ENCODE measurements at places on chromosomes 7 and 10.
A peak's percentile ranks its signal among the peaks of the same experiment; 100 is the strongest.

GRCh38 chr10:131928248-131929095 lies 27.7 kb downstream of the PPP2R2D start:
- DNase-seq, result no peak

DNA sequence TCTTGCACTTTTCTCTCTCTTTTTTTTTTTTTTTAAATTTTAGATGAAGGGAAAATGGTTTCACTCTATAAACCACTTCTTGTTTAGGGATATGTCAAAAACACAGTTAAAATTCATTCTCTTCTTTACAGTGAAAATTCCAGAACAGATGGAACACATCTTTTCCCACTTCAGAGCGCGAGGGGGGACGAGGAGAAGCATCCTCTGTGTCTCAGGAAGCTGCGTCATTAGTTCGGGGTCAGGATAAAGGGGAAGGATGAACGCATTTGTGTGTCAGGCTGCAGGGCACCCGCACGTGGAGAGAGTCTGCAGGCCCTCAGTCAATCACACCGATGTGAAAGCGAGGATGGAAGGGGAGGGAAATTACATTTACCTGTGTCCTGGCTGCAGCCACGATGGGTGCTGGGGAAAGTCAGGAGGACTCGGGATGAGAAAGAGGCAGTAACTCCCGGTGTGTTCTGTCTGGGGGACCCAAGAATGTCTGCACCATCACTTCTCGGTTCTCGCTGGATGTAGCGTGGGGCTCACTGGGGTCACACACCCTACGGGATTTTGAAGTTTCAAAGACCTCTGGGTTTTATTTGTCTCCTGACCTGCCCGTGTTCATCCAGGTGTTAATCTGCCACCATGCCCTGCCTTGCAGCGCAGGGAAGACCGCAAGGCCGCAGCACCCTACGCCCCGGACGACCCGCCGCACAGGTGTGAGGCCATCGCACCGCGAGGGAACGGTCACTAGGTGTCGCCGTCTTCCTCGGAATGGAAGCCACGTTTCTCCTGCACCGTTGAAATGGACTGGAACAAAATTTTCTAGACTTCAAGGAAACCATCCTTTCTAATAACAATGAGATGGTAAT lies 66.7 kb upstream of the PITRM1 start:
- DNase-seq, result peak; percentile 80

GRCh38 chr7:46881507-46882127 lies 700.3 kb downstream of the TNS3 start:
- no peak for DNase-seq

- DNase-seq, result no peak
These were observed 134.7 kb upstream of the PPP2R2D start for GRCh38 chr10:131766096-131766495.

DNA sequence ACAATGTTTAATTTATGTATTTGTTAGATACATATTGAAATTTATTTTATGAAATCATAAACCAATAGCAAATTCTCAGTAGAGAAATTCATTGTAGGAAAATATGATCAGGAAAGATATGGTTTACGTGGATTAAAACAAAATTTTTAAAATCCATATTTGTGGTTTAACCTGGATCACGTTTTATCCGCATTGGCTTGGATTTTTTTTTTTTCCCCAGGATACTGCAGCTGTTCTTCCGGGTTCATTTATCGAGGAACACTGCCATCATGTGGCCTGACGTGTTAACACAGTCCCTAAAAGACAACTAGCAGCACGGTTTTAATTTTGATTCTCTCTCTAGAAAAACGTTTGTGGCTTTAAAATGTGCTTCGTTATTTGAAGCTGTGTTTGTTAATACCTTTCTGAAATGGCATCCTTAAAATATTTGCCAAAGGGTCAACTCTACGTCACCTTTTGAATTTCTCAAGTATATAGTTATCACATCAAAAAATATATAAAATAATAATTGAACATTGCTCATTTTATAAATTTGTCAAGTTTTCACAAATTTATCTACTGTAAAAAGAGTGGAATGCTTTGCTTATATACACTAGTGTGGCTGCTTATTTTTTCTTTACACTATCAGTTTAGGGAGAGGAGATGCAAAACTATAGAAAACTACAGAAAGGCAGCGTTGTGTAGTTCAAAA lies 8.7 kb upstream of the ASB4 start:
- DNase-seq, result peak; percentile 82

DNA sequence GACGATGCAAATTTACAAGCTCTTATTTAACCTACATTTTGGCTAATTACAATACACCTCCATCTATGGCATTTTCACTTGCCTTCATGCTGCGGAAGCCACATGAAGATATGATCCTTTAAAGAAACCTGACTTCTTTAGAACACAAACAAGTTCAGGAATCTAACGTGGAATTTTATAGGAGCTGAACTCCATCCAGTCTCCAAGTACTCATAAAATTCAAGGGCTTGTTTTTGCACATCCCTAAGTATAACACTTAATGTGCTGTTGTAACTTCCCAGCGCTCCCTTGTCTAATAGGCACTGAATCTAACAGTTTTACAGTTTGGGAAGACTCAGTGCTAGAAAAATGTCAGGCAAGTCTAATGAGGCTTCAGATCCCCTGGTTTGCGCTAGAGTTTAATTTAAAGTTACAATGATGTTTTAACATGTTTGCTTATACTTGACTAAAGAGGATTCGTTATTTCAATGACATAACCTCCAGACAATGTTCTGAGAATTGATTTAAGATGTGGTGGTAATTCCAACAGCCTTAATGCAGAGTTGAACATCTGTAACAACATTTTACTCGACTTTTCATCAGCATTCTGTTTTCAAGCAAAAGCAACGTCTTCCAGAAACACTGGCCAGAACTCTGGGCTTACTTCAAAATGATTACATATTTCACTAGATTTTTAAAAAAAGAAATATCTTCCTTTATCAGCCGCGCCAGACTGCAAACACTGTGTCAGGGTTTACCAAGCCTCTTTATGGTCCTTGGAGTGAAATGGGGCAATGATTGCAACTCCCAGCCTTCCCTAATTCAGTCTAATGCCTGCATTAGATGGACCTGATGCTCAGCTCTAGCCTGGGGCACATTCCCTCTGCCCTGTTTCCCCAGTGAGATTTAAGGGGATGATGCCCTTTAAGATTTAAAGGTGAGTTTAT lies 664.3 kb downstream of the KCNMA1 start:
- peak; percentile 79 for DNase-seq

- no peak for DNase-seq
These were observed 31.7 kb upstream of the SYPL1 start for GRCh38 chr7:106143711-106144337.

GRCh38 chr7:20696002-20696605 lies 80.6 kb downstream of the ABCB5 start:
- no peak for DNase-seq

DNA sequence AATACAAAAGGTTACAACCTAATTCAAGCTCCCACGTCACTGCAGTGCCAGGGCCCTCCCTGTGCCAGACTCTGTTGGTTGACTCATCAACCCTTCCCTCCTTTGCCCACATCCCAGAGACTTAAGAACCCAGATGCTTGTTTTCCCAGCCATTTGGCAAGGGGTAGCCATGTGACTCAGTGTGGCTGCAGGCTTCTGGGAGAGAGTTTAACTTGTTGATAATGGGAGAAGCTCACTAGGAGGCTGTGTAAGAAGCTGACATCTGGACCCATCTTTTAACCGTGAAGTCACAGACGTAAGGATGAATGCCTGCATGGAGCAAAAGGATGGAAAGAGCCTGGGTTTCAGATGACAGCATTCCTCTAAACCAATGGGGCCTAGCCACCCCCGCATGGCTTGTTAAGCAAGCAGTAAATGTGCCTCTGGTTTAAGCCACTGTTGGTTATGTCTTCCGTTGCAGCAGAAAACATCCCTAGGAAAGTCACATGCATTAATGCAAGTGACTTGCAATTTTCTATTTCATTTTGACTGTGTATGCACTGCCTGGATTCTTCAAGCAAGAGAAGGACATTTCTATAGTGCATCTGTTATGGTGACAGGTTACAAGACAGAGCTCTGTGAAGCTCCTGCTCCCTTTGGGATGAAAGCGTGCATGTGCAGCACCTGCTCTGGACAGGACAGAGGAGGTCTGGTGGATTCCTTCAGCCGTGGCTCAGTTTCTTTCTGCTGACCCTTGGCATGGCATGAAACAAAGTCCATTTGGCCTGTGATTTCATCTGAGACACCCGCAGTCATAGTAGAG lies 57.5 kb upstream of the CREB5 start:
- peak; percentile 95 for DNase-seq

- no peak for DNase-seq
These were observed 4.8 kb downstream of the MNX1 start for GRCh38 chr7:157005456-157006204.

GRCh38 chr7:82428186-82428961 lies 15.2 kb downstream of the CACNA2D1 start:
- peak; percentile 78 for DNase-seq

- no peak for DNase-seq
These were observed 275.0 kb downstream of the PTEN start for GRCh38 chr10:88138319-88138848.

DNA sequence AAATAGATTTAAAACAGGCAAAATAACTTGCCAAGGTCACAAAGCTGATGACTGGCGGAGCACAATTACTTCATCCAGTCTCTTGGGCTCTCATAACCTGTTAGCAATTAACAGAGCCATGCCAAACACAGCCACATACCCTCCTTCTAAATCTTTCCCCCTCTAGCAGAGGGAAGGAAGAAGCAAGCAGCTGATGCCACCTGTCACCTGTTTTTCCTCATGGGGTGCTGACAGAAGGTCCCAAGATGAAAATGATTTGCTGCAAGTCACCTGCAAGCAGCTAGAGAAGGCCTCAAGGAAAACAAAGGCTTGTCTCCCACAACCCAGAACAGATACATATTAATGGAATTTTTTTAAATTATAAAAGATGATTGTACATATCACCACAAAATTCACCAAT lies 117.8 kb downstream of the GFRA1 start:
- no peak for DNase-seq

- DNase-seq, result peak; percentile 64
These were observed 17.5 kb downstream of the ATP6V1F start for GRCh38 chr7:128879939-128880746.

- no peak for DNase-seq
These were observed 188.8 kb downstream of the RAPGEF5 start for GRCh38 chr7:22168129-22168634.

DNA sequence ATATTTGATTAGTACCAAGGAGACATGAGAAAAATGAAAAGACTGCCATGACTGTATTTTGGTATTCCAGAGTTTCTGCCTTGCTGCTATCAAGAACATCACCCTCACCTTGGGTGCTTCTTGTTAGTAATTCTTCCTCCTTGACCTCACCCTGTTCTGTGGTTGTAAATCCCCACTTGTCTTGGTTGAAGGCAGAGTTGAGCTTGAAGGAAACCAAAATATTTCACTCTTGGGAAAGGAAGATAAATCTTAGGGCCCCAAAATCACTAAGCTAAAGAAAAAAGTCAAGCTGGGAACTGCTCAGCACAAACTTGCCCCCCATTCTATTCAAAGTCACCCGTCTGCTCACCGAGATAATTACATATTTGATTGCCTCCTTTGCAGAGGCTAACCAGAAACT lies 20.6 kb upstream of the AKR1C3 start:
- no peak for DNase-seq

- DNase-seq, result no peak
These were observed 41.4 kb downstream of the EBF3 start for GRCh38 chr10:129922598-129923123.

- DNase-seq, result peak; percentile 34
These were observed 52.6 kb upstream of the PCBD1 start for GRCh38 chr10:70940834-70941568.

DNA sequence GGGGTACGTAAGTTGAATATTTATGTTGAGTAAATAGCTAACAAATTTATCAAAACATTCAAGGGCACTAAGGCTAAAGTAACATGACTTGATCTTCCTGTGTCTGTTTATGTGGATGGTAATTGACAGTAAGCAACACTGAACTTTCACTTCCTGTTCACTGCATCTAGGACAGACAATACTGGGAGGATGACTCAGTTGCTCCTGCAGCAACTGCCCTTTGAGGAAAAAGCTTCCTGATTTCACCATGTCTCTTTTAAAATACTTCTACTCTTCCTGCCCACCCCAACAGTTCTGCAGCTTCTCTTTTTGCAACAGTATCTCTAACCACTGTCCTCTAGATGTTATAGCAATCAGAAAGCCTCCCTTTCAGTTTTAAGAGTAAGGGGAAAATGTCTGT lies 76.6 kb upstream of the HGF start:
- DNase-seq, result peak; percentile 32

DNA sequence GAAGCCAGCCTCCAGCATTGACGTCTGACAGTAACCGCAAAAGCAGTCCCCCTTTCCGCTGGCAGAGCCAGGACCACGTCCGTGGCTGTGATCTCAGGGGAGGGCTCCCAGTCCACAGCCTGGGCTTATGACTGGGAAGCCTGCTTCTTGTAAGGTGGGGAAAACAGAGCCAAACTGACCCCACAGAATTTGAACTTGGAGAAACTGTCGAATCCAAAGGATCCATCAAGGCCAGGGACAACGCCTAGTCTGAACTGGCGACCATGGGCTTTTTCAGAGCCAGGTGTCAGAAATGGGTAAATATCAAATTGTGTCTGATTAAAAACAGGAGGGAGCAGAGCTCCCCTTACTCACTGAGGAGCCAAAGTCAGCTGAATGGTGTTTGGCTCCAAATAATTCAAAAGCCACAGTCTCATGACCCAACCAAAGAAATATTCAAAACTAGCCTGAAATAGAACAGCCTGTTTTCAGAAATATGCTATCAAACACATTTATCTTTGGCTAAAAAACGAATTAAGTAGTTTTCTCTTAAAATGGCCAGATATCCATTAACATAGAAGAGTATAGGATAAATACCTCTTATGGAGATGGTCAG lies 751.4 kb upstream of the GALNT17 start:
- DNase-seq, result peak; percentile 72

DNA sequence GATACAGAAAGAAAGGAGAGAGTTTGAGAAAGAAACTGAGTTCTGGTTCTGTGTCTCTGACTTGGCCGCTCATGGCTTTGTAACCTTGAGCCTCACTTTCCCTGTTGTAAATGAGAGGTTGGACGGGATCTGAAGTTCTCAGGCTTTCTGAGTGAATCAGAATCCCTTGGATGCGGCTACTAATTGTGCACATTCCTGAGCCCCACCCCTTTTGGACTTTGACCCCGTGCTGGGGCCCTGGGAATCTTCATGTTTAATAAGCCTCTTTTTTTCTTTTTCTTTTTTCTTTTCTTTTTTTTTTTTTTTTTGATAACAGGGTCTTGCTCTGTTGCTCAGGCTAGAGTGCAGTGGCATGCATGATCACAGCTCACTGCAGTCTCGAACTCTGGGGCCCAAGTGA lies 26.9 kb downstream of the SLC25A28 start:
- DNase-seq, result no peak

DNA sequence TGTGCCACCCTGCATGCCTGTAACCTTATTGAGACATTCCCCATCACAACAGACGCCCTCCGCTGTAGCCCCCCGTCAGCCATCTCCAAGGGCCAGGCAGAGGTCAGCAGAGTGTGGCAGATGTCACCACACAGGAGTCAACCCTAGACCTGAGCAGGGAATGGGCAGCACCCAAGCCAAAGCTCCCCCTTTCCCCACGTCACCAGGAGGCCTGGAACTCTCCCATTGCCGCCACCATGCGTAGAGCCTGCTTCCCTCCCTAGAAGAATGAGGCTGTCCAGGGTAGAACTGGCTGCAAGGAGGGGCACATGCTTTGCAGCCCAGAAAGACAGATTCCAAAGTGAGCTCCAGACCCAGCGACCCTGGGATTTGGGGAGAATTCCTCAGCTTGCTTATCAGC lies 342.9 kb downstream of the TNS3 start:
- no peak for DNase-seq

- DNase-seq, result no peak
These were observed 187.3 kb upstream of the PRSS58 start for GRCh38 chr7:142445019-142445686.

GRCh38 chr7:97064972-97065587 lies 40.4 kb upstream of the DLX5 start:
- DNase-seq, result peak; percentile 72

Measured in fibroblast of the aortic adventitia (primary cell).